CD4-positive, alpha-beta memory T cell (primary cell): ENCODE measurements at places on chromosomes 12 and 14.

- no peak for DNase-seq
Observed at GRCh38 chr12:113065126-113066007, 8.8 kb downstream of the DTX1 start.

GRCh38 chr12:12585115-12585863, 22.6 kb upstream of the DUSP16 start:
- no peak for DNase-seq

GRCh38 chr14:95460647-95461478, 55.6 kb downstream of the SYNE3 start:
- DNase-seq = no peak

- DNase-seq = no peak
Observed at GRCh38 chr14:24321212-24321975, 10.1 kb downstream of the LTB4R start.

DNA sequence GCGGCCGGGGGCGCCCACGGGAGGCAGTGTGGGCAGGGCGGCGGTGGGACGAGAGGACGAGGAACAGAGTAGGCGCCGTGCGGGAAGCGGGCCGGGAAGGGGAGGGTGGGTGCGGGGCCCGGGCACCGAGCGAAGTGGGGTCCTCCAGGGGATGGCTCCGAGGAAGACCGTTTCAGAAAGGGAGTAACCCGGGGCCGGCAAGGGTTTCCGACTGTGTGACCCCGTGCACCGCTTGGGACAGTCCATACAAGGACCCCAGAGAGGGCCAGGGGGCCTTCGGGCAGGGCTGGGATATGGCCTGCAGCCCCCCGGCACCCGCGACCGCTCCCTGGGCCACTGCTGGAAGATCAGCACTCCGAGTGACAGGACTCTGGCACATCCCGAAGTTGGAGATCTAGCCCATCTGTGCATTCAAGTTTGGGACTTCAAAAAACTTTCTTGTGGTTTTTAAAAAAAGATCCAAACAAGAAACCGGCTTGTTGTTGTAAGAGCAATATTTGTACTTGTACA, 448 bp downstream of the TSPAN9 start:
- DNase-seq = peak; percentile 43

GRCh38 chr14:99484106-99484505, 2.9 kb downstream of the CCNK start:
- DNase-seq = no peak
